ENCODE measurements at places on chromosomes 13 and 19. TPM values are rescaled to one million over a fixed set of nuclear protein-coding genes. Genes with fewer than 3 reads are reported as not detected.

GRCh38 chr19:47239610-47240296, 8.8 kb upstream of the BBC3 start:
- no peak for DNase-seq

- DNase-seq: no peak
Observed at GRCh38 chr13:34672631-34673030, 269.4 kb upstream of the NBEA start.

DNA sequence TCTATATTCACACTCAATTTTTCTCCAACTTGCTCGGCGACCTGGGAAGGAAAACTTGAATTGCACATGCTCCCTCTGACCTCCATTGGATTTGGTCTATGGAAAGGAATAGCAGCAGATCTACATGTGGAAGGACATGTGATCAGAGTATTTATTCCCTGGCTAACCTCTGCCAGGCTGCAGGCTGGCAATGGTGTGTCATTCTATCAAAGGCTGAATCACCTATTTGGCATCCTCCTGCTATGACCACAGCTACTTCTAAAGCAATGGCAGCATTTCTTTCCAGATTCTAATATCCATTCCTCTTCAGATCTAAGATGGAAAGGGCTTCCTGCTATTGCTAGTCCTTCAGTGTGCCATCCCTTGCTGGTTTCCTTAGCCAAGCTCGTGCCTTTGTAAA, 144.3 kb upstream of the FREM2 start:
- no peak for DNase-seq

GRCh38 chr13:93356469-93356868, 129.9 kb downstream of the GPC6 start:
- no peak for DNase-seq

The TRIP10 gene
- total RNA-seq: 63.7 TPM

DNA sequence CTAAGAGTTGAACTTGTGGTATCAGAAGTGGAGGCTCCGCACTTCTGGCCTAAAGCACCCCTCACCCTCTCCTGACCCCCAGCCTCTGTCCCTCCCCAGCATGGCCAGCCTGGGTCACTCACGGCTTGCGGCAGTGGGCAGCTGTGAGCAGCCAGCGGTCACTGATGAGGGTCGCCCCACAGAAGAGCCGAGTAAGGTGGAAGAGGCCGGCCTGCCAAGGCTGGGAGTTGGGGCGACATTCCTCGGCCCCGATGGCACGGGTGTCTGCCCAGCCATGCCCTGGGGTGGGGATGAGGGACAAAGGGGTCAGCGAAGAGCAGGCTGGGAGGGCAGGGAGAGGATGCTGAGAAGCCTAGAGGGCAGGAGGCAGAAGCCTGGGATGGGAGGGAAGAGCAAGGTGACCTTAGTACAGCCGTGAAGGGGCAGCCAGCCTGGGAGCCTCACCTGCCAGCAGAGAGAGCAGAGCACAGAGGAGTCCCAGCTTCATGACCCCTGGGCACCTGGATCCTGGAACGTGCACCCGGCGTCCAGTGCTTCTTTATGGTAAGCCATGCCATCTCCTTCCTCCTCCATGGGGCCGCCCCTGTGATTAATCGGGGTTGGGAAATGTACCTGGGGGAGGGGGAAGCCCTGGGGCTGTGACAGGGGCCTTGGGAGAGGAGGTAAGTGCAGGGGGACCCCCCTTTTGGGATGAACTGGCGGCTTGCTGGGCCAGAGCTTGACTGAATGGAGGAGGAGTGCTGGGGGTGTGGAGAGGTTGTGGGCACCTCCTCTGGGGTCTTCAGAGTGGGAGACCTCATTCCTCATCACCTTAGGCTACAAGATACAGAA, 7.9 kb upstream of the KLK8 start:
- DNase-seq: no peak

DNA sequence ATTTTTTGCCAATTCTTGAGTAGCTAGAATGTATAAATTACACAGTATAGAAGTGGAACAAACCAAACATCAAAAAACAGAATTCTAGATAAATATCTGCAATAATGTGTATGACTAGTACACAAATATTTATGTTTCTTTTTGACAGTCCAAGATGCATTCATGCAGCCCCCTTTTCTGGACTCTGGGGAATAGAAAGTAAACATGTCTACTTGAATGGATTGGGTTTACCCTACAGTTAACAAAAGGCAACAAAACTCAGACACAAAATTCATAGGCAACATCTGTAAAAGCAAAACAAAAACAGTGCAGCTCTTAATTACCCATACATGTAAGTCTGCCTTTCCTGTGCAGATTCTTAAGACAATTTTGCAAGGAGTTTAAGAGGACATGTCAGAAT, 419.4 kb upstream of the DACH1 start:
- no peak for DNase-seq

All from HT-29 (cell line).